ENCODE measurements at places on chromosomes 4 and X. TPM values are rescaled to one million over a fixed set of nuclear protein-coding genes. Genes with fewer than 3 reads are reported as not detected.

The SASH3 gene
- 3.4 TPM for polyA plus RNA-seq

The PUDP gene
- polyA plus RNA-seq: 10.1 TPM

The BRS3 gene
- polyA plus RNA-seq: 0.07 TPM

The SLIT2 gene
- polyA plus RNA-seq: 154 TPM

The SORBS2 gene
- polyA plus RNA-seq: 14.8 TPM

The MGARP gene
- 0.38 TPM for polyA plus RNA-seq

The NXF2B gene
- not detected for polyA plus RNA-seq

The VEGFD gene
- polyA plus RNA-seq: 39.5 TPM

The MAOB gene
- 14.5 TPM for polyA plus RNA-seq

The PNCK gene
- polyA plus RNA-seq: 0.54 TPM

The GPR143 gene
- 5.2 TPM for polyA plus RNA-seq

The POLA1 gene
- polyA plus RNA-seq: 19.6 TPM

The C4orf51 gene
- polyA plus RNA-seq: not detected

The CXorf51A gene
- polyA plus RNA-seq: not detected

The SMPX gene
- polyA plus RNA-seq: 9.1 TPM

The TMPRSS11A gene
- 0.05 TPM for polyA plus RNA-seq

The TRAM1L1 gene
- polyA plus RNA-seq: 13.7 TPM

The IGSF1 gene
- polyA plus RNA-seq: 11.5 TPM

The PAGE1 gene
- not detected for polyA plus RNA-seq

The SHOX gene
- 0.24 TPM for polyA plus RNA-seq

The SYP gene
- 3.1 TPM for polyA plus RNA-seq

The USP17L10 gene
- not detected for polyA plus RNA-seq

The MOB1B gene
- 42.0 TPM for polyA plus RNA-seq

The IL15 gene
- polyA plus RNA-seq: 1.00 TPM

The ERCC6L gene
- polyA plus RNA-seq: 7.9 TPM

The TEX13D gene
- polyA plus RNA-seq: not detected

The SH3D19 gene
- 54.0 TPM for polyA plus RNA-seq

The BMPR1B gene
- 0.94 TPM for polyA plus RNA-seq

The ZAR1 gene
- not detected for polyA plus RNA-seq

The NDNF gene
- 193 TPM for polyA plus RNA-seq

The GLRB gene
- polyA plus RNA-seq: 5.4 TPM

The TLR8 gene
- polyA plus RNA-seq: 0.28 TPM

The RNF212 gene
- 11.8 TPM for polyA plus RNA-seq

The NALF2 gene
- 0.21 TPM for polyA plus RNA-seq

The PASD1 gene
- polyA plus RNA-seq: 0.06 TPM

The ARR3 gene
- 0.66 TPM for polyA plus RNA-seq

The GPC3 gene
- polyA plus RNA-seq: 410 TPM

The TMPRSS11D gene
- 0.36 TPM for polyA plus RNA-seq

The MAGEA11 gene
- not detected for polyA plus RNA-seq

The PSMD10 gene
- 68.5 TPM for polyA plus RNA-seq

The SMIM31 gene
- 0.09 TPM for polyA plus RNA-seq
